T47D (cell line): ENCODE measurements at places on chromosomes 3 and 15.
A peak's percentile ranks its signal among the peaks of the same experiment; 100 is the strongest.

DNA sequence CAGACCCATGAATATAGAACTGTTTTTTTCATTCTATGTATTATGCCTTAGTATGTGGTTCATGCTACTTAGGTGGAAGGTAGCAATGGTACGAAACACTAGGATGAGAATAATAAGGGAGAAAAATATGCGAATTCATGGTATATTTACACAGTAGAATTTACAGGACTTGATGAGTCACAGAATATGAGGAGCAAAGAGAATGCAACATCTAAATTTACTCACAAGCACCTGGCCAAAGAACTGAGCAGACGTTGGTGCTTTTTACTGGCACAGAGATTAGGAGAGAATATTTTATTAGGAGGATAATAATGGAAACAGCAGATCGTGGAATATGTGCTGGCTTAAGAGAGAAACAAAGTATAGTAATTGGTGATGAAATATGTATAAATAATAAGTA is 785.4 kb upstream of the ROBO1 start:
- DNase-seq: no peak

- DNase-seq: no peak
Measured at GRCh38 chr15:99424978-99425656, 140.7 kb upstream of the MEF2A start.

DNA sequence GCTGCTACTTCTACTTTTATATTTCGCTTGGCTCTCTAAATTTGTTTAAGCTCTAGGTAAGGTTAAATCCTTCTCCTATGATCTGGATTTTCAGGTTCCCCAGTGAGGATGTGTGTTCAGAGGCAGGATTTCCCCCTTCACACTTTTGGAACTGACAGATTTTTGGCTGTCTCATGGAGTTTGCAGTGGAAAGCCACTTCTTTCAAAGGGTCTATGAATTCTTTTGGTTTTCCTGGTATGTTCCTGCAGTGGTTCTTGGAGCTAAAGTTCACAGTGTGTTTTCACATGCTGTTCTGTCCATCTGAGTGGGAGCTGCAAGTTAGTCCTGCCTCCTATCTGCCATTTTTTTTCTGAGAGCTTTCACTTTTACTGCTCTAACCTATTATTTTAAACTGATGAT is 21.6 kb upstream of the TIGIT start:
- peak; percentile 53 for DNase-seq

GRCh38 chr3:154314152-154314551 is 10.1 kb downstream of the DHX36 start:
- no peak for DNase-seq

DNA sequence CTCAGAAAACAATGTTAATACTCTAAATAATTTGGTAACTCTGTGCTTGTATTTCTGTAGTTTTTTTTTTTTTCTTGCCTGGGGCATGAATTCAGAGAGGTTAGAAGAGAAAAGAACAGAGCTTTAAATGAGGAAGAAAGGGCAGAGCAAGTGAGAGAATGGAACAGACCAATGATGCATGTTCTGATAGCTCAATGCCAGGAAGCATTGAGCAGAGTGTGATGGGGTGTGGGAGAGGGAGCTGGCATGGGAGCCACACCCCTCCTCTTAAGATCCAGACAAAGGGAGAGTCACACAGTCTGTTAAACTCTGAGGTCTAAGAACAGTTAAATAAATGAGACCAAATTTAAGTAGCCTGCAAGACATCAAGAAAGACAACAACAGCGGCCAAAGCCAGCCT is 538.6 kb downstream of the TUSC7 start:
- DNase-seq: no peak

- DNase-seq: peak; percentile 33
Measured at GRCh38 chr3:19945969-19946831, 697 bp upstream of the RAB5A start.

- DNase-seq: no peak
Measured at GRCh38 chr3:74080056-74080461, 455.3 kb upstream of the PDZRN3 start.

GRCh38 chr15:66390678-66391077 is 4.0 kb downstream of the MAP2K1 start:
- no peak for DNase-seq

- DNase-seq: no peak
Measured at GRCh38 chr3:112974178-112974517, 755 bp downstream of the CD200R1 start.

DNA sequence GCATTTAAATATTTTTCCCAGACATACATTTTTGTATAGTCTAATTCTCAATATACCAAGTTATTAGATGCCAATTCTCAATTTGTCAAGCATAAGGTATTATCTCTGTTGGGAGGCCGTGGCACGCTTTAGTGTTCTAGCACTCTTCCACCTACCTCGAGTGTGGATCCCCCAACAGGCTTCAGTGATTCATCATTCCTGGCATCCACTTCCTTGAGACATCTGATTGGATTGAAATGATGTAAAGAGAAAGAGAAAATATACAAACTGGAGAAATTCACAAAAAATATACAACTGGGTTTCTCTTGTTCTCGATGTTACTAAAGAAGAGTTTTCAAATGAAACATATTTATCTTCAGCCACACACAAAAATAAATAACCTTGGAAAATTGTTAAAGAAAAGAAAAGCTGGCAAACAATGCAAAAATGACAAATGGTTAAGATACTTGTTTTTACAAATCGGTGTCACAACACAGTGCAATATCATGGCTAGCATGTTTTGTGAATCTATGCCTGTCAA is 218.0 kb upstream of the CDIN1 start:
- no peak for DNase-seq

- no peak for DNase-seq
Measured at GRCh38 chr3:186035277-186035676, 73.6 kb downstream of the ETV5 start.

DNA sequence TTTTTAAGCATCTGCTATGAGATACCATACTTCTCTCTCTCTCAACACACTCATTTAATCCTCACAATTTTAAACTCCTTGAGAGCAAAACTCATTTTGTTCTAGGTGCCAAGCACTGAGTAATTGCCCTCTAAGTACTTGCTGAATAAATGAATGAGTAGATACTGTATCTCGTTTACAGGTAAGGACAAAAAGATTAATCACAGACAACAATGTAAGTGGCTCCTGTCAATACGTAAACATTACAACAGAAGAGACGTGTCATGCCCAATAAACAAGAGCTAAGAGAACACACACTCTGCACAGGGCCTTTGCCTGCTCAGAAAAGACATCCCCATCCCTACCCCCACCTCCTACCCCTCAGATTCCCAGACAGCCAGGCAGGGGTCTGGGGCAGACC is 59.8 kb downstream of the CHSY1 start:
- DNase-seq: no peak

GRCh38 chr15:71330638-71331162 is 215.4 kb downstream of the THSD4 start:
- DNase-seq: no peak

GRCh38 chr3:117922039-117922438 is 1112.6 kb downstream of the IGSF11 start:
- DNase-seq: no peak

- DNase-seq: no peak
Measured at GRCh38 chr3:185149591-185149990, 3.3 kb downstream of the C3orf70 start.

- DNase-seq: peak; percentile 90
Measured at GRCh38 chr15:90165659-90166489, 35.3 kb upstream of the SEMA4B start.

- peak; percentile 44 for DNase-seq
Measured at GRCh38 chr3:12750223-12750622, 8.8 kb downstream of the TMEM40 start.

- no peak for DNase-seq
Measured at GRCh38 chr3:60514866-60515265, 736.4 kb downstream of the FHIT start.

DNA sequence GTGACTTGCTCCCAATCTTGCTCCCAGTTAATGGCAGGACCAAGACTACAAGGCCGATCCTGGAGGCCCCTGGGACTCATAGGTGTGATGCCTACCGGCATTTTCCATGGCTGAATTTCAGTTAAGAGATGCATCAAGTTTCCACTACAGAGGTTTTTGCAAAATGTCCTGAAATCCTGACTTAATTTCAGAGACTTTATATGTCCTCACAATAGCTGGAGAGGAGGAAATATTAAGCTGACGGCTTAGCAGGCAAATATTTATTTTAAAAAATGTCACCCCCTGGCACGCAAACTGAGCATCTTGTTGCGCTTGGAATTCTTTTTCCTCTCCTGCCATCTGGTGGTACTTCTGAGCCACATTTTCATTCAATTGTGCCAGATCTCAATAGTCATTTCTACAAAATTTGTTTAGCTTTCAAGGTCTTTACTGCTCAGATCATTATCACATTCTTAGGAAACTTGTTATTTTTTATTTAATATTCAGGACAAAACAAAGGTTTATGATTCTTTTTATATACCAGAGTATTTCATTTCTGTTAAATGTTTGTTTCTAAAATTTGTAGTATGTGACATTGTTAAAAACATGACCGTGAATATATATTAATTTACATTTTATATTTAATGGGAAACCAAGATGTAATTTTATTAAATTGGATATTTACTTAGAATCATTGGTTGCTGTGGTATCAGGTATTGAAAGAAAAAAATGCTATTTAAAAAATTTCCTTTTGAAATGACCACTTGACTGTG is 189.2 kb upstream of the THRB start:
- peak; percentile 14 for DNase-seq

DNA sequence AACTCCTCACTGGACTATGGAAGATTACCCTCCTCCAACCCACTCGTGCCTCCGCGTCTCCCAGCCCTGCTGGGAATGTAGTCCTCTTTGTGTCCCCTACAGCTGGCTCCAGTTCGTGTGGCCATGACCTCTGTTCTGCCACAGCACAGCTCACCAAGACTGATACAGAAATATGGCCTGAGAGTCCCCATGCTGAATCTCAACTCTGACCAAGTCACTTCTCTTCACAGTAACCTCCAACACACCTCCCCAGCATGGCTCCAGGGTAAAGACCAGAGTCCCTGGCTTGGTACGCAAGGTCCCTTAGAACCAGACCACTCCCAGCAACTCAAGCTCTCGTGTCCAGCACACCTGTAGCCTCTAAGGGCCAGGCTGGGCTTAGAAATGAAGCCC is 2.3 kb upstream of the COL7A1 start:
- no peak for DNase-seq

GRCh38 chr3:172138792-172139507 is 99.6 kb downstream of the FNDC3B start:
- peak; percentile 71 for DNase-seq

DNA sequence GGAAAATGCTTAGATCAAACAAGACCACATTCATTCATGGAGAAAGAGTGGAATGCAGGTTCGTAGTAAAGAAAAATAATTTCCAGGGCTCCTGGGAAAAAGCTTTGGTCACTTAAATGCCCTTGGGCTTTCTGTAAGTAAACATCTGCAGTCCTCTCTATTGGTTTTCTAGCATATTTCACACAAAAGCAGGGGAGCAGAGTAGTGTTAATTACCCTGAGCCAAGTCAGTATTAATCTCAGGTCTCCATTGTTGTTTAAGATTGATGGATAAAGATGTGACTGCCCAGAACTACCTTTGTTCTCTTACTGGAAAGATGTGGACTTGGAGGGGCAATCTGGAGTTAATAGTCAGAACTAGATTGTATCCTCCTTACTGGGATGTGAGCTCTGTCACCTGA is 242.6 kb downstream of the PTPRG start:
- DNase-seq: no peak

GRCh38 chr3:183548262-183548769 is 7.2 kb downstream of the KLHL6 start:
- DNase-seq: no peak

DNA sequence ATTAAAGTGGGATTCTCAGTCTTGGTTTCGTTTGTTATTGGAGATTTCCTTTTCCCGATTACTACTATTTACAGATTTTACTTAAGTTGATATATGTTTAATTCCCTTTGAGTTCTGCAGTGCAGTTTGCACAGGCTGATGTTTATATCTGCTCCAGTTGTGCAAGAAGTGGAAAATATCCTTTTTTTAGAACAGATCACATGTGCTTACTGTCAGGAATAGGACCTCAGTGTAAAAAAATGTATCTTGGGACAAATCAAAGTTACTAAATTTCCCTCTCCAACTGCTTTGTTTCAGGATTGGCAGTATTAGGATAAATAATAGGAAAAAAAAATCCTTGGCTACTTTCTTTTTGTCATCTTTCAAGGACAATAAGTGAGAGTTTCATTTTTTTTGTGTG is 6.9 kb downstream of the MITF start:
- no peak for DNase-seq

DNA sequence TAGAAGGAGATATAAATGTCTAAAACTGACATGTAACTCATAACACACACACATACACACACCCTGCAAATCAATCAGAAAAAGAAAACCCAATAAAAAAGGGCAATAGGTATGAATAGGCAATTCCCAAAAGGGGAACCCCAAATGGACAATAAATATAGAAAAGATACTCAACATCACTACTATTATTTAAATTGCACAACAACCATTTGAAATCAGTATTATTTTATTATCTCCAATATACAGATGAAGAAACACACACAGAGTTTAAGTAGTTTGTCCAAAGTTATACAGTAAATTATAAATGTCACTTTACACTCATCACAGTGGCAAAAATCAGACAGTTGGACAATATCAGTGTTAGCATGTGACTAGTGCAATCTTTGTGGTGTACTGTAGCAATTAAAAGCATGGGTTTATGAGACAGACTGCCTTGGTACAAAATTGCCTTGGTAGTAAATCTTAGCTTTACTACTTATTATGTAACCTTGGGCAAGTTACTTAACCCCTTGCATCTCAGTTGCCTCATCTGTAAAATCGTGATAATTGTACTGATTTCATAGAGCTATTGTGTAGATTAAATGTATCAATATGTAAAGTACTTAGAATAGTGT is 3.4 kb upstream of the FSTL1 start:
- no peak for DNase-seq

DNA sequence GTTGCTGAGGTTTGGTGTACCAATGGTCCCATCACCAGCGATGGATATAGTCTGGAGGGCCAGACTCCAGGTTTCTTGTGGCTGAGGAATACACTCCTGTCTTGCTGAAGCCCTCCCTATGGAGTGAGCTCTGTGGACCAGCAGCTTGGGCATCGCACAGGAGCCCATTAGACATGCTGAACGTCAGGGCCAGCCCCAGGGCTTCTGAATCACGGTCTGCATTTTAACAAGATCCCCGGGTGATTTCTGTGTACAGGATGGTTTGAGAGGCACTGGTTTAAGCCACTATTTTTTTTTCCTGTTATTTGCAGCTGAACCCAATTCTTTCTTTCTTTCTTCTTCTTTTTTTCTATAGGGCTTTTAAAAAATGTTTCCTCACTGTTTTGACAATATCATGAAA is 69.5 kb upstream of the XCR1 start:
- no peak for DNase-seq

DNA sequence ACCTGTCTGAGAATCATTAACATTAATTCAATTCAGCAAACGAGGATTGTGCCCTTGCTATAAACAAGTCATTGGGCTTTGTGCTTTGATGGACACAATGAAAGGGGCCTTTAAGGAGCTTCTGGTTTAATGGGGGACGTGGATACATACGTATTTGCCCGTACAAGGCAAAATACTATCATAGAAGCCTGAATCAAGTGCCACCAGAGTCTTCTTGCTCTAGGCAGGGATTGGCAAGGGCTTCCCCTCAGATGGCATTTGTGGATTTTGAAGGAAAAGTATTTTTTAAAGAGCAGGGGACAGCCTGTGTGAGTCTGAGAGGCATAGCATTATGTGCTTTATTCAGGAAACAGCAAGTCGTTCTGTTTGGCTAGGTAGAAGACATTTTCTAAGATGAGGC is 83.7 kb upstream of the NEDD4 start:
- no peak for DNase-seq
